NCI-H146 (cell line): ENCODE measurements at places on chromosomes 3 and 15.

GRCh38 chr15:41881086-41881485, 12.8 kb downstream of the SPTBN5 start:
- DNase-seq, result no peak

GRCh38 chr15:100714749-100715342, 112.5 kb downstream of the ASB7 start:
- no peak for DNase-seq

- no peak for DNase-seq
Observed at GRCh38 chr3:154972951-154973350, 107.2 kb upstream of the MME start.

- DNase-seq, result no peak
Observed at GRCh38 chr3:170584585-170585007, 1.3 kb downstream of the SLC7A14 start.
